ENCODE measurements at places on chromosomes 12 and 14.

- no peak for DNase-seq
These were observed 11.5 kb upstream of the ULK1 start for GRCh38 chr12:131882804-131883520.

GRCh38 chr12:113105606-113106271 is 29.8 kb downstream of the RASAL1 start:
- no peak for DNase-seq

GRCh38 chr12:50699154-50699553 is 64.7 kb upstream of the ATF1 start:
- no peak for DNase-seq

DNA sequence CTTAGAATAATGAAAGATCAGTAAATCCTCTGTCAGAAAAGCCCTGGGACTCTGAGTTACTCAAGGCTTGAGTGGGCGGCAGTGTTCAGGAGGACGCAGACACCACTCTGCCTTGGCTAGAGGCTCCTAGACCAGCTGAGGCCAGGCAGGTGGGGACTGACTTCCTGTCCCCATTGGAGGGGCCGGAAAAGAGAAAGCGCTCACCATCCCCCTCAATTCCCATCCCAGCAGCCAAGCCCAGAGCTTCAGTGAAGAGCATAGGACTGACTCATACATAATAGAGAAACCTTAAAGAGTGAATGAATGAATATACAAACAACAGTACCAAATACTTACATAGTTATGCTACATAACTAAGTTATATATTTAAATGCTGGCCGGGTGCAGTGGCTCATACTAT is 62.0 kb downstream of the PLEKHG7 start:
- DNase-seq = no peak

- DNase-seq = no peak
These were observed 53.0 kb upstream of the FUT8 start for GRCh38 chr14:65359503-65359902.

DNA sequence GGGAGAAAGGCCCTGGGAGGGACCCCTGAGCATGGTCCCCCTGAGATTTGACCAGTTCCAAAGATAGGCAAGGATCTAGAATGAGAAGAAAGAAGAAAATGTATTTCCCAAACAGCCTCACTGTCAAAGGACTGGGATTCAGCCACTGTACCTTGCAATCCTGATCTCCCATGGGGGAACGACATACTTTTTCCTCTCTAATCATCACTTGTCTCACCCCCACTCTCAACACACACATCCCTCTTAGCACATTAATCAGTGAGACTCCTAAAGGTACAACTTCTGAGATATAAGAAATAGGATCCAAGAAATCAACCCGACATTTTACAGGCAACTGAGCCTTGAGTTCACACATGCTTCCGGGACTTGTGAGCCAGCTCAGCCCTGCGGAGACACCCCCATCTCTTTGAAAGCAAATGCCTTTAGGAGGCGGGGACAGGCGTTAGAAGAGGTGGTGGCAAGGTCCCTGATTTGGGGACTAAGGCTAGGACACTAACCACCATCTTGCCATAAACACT is 1.4 kb downstream of the MAP3K9 start:
- DNase-seq = no peak

DNA sequence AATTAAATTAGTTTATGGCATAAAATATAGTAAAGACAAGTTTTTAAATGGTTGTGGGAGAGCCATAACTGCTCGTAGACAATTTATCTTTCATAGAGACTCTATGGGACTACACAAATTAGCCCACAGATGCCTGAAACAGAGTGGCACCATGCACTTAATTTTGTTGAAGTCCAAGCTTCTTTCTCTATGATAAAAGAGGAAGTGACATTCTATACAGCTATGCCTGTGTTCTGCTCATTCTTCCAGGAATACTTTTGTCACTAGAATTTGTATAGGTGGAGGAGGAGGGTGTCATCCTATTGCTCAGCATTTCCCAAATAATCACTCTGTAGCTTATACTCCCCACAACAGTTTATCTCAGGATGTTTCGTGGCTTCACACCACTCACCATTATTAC is 43.7 kb upstream of the KICS2 start:
- DNase-seq = no peak

GRCh38 chr12:84756961-84757360 is 155.6 kb downstream of the SLC6A15 start:
- DNase-seq = no peak

DNA sequence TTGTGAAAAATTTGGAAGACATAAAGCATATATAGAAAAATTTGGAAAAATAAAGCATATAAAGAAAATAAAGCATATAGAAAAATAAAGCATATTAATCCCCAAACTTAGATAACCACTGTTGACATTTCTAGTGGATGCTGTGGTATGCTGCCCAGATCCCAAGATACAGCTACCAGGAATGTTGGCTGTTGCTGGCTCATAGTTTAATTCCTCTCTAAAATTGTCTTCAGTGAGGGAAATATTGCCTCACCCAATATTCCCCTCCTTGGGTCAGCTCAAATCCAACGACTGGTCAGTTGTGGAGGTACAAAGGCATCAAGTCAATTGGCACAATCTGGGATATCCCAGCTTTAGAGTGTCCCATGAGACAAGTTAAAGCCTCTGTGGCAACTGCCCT is 10.1 kb upstream of the KICS2 start:
- DNase-seq = no peak

All from stimulated activated CD8-positive, alpha-beta memory T cell treated with anti-CD3 and anti-CD28 coated beads, Interleukin-7, amount 100 ng/mL, for 48 hours (primary cell).